ENCODE measurements at places on chromosomes 3 and 15.
A peak's percentile ranks its signal among the peaks of the same experiment; 100 is the strongest.

DNA sequence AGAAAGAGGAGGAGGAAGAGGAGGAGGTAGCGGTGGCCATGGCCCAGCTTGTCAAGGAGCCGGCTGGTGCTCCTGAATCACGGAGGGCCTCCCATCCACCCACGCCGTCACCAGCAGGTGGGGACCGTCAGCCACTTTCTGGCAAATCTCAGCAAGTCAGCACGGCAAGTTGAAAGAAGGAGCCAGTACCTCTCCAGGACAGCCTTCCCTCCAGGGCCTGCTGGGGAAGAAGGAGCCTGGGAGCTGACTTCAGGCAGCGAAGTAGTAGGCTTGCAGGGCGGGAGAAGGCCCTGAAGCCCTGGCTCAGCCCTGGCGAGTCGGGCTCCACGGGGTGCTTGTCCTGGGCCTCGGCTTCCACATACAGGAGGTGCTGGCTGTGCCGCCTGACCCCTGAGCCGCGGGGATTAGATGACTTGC is 99.2 kb upstream of the TRPM1 start:
- DNase-seq: no peak

DNA sequence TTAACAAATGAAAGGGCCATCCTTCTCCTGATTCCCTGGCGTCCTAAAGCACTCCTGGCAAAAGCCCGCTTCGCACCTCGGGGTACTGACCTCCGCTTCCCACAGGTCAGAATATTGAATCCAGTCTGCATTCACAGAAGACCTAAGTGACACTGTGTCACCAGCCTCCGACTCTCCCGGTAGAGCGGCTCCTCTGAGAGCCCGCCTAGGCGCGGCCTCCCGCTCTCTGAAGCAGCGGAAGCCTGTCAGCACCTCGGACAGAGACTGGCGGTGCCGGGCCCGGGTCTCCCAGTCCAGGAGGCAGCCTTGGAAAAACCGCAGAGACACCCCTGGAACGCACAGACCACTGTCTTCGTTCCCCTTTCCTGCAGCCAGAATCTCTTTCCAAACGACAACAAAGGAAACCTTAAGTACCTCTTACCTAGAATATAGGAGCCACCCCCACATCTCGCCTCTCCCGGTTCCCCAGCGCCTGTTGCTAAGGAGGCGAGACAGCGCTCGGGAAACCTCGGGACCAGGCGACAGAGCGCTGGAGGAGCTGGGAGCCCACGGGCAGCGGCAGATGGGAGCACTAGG is 1.2 kb downstream of the GABRB3 start:
- no peak for DNase-seq

DNA sequence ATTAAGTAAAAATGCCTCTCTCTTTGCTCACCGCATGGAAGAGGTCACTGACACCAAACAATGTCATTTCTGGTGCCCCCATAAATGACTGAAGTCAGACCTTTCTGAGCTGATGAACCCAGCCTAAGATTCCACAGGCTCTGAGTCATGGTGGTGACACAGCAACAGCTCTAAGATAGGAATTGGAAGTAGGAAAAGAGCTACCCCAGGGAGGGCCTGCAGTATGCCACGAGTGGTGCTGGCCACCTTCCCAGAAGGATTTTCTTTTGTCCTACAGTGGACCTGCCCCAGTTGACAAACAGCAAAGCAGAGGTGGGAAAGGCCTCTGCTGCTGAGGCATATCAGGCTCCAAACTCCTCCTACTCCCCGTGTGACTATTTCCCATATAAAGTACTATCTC is 208.1 kb downstream of the MINAR1 start:
- DNase-seq: no peak

DNA sequence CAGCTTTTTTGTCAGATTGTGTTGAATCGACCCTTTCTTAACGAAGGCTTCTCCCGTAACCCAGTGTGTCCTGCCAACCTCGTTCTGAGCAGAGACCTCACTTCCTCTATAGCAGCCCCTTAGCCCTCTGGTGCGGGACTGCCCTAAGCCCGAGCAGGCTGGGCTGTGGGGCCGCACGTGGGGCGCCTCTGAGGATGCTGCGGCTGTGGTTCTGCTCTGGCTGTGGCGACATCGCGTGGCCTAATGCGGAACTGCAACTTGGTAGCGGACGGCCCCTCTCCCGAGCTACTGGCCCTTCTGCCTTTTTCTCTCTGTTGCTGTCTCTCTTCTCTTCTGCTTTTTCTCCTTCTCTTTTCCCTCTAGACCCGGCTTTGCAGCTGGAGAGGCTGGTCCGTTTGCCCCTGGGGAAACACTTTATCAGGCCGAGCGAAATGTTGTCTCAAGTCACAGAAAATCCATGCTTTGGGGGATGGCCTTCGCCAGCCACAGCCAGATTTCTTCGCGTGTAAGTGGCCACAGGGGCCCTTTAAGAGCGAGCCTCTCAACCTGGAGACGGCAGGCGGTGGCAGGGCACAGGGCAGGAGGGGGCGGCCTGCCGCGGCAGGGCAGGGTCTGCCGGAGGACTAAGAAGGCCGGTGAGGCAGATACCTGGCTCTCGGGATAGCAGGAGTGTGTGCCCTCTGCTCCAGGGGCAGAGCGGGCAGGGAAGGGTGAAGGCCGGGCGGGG is 19.4 kb upstream of the KIF23 start:
- DNase-seq: peak; percentile 45

DNA sequence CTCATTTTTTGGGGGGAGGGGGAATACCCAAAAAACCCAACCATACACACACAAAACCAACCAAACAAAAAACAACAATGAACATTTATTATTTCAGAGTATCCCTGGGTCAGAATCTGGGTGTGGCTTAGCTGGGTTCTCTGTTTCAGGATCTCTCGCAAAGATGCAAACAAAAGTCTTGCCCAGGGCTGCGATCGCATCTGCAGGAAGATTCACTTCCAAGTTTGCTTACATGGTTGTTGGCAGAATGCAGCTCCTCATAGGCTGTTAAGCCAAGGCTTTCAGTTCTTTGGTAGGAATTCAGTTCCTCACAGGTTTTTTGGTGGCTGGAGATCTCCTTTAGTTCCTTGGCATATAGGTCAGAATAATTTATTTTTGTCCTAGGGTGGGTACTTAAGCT is 13.7 kb upstream of the ARIH1 start:
- DNase-seq: no peak

GRCh38 chr3:52441772-52442332 is 3.1 kb downstream of the SEMA3G start:
- DNase-seq: no peak

GRCh38 chr15:63243101-63243500 is 34.3 kb upstream of the APH1B start:
- no peak for DNase-seq

DNA sequence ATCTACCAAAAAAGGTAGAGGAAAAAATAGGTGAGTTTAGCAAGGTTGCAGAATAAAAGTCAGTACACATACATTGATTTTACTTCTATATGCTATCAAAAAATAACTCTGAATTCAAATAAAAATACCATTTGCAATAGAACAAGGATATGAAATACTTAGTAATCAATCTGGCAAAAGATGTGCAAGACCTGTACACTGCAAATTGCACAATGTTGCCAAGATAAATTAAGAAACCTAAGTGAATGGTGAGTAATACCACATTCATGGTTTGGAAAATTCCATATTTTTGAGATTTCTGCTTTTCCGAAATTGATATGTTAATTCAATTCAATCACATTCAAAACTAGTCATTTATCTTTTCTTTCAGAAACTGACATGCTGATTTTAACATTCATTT is 464.8 kb downstream of the EPHA3 start:
- no peak for DNase-seq

DNA sequence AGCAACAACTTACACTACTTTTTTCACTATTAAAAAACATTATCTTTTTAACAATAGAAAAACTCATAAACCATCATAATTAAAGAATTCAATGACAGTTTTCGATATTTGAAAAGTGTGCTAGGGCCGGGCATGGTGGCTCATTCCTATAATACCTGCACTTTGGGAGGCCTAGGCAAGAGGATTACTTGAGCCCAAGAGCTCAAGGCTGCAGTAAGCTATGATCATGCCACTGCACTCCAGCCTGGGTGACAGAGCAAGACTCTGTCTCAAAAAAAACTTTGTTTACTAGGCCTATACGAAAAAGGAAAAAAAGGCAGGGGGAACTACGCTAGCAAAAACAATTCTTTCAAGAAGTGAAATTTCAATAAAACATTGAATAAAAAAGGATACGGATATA is 28.1 kb downstream of the AVEN start:
- DNase-seq: no peak

DNA sequence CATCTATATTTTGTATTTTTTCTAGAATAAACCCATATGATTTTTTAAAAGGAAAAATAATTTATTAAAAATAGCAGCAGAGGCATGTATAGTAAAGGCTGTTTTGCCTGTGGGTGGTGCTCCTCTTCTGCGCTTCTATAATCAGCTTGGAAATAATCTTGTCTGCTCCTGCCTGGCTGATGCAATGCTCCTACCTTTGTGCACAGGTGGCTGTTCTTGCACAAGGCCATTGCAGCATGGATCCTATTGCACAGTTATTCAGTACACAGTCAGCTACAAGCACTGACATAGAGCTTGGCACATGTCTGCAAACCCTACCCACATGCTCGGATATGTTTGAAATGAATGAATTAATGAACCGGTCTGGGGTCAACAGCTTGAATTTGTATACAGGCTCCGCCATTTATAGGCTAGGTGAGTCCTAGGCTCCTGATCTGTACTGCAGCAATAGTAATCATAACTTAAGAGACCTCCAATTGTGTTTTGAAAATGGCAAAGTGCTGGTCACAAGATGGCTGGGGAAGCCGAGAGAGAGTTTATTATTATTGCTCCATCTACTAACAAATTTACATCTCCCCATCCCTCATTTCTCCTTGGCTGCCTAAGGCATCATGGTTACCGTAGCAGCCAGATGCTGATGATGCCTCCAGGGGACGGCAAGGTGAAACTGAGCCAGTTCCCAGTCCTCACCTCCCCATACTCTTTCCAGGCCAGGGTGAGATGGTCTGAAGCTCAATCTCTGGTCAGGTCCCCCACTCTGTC is 532 bp upstream of the RTP1 start:
- DNase-seq: no peak

- DNase-seq: no peak
Observed at GRCh38 chr15:42736178-42736792, 643 bp downstream of the CDAN1 start.

DNA sequence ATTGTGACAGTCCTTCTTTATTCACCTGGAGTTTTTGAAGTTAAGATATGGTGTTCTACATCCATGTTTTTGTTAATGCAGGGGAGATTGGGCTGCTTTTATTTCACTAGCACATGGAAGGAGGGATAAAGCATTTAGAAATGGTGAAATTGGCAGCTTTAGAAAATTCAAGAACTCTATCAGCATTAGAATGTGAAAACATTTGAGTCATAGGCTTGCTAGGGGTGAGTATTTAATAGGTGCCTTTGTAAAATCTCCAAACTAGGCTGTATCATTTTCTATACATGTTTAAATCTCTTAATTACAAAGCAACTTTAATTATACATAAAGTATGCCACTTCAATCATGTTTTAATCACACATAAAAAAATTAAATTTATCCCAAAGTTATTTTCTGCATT is 12.9 kb downstream of the NLGN1 start:
- DNase-seq: no peak

- no peak for DNase-seq
Observed at GRCh38 chr3:30622047-30622545, 15.7 kb downstream of the TGFBR2 start.

DNA sequence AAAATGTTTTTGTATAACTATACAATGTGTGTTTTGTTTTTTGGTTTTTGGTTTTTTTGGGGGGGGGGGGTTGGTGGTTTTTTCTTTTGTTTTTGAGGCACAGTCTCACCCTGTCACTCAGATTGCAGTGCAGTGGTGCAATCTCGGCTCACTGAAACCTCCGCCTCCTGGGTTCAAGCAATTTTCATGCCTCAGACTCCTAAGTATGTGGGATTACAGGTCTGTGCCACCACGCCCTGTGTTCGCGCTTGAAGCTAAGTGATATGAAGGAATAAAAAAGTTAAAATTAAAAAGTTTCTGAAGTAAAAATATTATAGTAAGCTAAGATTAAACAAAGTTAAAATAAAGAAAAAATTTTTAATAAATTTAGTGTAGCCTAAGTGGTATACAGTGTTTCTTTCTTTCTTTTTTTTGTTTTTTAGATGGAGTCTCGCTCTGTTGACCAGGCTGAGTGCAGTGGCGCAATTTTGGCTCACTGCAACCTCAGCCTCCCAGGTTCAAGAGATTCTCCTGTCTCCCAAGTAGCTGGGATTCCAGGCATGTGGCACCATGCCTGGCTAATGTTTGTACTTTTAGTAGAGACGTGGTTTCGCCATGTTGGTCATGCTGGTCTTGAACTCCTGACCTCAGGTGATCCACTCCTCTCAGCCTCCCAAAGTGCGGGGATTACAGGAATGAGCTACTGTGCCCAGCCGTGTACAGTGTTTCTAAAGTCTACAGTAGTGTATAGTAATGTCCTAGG is 53.9 kb upstream of the TEX55 start:
- DNase-seq: no peak

DNA sequence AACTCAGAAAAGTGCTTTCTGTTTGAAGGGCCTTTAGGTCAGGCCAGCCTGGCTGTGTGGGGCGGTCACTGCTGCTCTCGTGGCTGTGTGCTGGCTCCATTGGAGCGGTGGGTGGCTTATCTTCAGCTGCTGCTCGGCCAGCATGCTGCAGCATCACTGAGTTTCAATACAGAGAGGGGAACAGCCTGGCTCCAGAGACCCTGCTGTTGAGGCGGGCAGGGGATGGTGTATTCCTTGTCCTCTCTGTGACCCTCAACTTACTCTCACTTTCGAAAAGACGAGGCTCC is 248.5 kb upstream of the ONECUT1 start:
- no peak for DNase-seq

- DNase-seq: no peak
Observed at GRCh38 chr3:62965311-62965710, 90.1 kb upstream of the CADPS start.

GRCh38 chr15:89090791-89091626 is 2.8 kb downstream of the ABHD2 start:
- no peak for DNase-seq

- no peak for DNase-seq
Observed at GRCh38 chr3:185280572-185281365, 26.9 kb upstream of the EHHADH start.

DNA sequence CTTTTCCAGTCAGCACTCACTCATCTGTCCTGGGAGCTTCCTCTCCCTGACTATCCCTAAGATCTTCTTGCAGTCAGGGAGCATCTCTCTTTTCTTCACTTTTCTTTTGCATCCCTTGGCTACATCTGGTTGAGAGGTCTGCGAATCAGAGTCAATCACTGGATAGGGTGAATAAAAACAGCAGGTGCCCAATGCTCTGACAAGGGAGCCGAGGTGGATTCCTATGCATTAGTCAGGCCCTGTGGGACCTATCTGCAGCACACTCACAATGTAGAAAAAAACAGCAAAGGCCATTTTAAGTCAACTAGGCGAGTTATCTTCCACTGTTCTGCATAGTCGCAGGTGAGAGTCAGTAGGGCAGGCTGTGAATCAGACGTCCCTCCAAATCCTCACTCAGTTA is 35.5 kb downstream of the DZIP1L start:
- no peak for DNase-seq
